Aorta (tissue), 5 donors: ENCODE measurements at places on chromosomes 2 and 18. TPM values are rescaled to one million over a fixed set of nuclear protein-coding genes. Genes with fewer than 3 reads are reported as not detected.

GRCh38 chr18:24543795-24544498 is 83.5 kb downstream of the HRH4 start:
- no peak for DNase-seq

DNA sequence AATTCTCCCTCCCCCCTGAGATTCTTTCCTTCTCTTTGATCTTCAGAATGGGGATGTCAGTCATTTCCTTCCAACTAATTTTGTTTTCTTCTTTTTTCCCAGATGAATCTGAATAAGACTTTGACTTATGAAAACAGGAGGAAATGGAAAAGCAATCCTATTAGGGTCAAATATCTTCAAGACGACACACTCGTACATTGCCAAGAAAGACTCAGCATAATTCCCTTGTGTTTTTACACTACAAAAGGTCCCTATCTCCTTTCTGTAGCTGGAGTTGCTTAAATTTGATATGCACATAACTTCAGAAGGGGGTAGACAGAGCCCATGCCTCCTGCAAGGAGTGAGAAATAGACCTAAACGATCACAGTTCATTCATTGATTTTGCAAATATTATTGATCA is 230.3 kb upstream of the RBBP8 start:
- no peak for DNase-seq

DNA sequence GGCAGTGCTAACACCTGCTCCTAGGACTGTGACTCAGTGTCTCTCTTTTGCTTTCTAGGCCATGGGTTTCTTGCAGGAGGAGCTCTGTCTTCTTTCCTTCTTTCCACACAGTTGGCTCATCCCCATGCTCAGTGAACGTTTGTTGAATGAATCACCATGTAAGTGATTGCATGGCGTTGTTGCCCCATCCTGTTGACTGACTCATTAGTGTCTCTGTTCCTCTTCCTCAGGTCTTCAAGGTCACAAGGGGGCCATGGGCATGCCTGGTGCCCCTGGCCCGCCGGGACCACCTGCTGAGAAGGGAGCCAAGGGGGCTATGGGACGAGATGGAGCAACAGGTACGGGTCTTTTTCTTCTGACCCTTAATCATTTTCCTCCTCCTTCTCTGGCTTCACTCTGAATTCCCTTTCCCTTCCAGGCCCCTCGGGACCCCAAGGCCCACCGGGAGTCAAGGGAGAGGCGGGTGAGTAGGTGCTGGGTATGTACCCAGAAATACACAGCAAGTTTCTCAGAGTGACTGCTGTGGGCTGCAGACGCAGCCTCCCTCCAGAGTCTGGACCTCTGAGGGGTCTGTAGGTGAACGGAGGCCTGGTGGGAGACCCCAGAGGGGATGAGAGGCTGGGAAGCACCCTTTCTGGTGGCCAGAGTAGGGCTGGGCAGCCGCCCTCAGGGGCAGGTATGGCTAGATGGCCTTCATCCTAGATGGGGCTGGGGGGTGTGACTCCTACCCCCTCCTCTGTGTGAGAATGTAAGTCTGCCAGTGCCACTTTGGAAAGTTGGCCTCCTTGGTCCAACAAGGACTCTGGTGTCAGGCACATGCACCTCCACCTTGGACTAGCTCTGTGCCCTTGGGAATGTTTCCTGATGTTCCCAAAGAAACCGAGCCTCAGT is 32.4 kb downstream of the MARCO start:
- DNase-seq, result no peak

GRCh38 chr2:191122638-191123294 is 28.0 kb downstream of the STAT4 start:
- DNase-seq, result no peak

PROM2 gene
- total RNA-seq, result 2.8 TPM

MOGAT1 gene
- total RNA-seq, result not detected

OR6B2 gene
- total RNA-seq, result not detected

- DNase-seq, result peak; percentile 74
Measured at GRCh38 chr2:236237468-236238190, 26.6 kb downstream of the ASB18 start.

DNA sequence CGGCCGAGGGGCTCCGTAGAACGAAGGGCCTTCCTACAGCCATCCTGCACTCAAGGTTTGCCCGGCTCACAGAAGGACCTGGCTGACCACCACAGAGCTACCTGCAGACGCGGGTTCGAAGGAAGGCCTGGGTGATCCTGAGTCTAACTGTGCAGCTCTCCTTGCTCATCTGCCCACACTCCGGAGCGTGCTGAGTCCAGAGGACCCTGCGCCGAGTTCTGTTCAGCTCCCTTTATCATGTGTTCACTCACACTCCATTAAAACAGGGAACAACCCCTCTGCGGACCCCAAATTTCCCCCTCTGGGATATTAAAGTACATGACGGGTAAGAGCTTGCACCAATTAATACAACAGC is 138.3 kb downstream of the PXDN start:
- DNase-seq, result peak; percentile 40

UGT1A4 gene
- total RNA-seq, result not detected

GRCh38 chr2:176852667-176853066 is 359.9 kb upstream of the HNRNPA3 start:
- DNase-seq, result no peak

DNA sequence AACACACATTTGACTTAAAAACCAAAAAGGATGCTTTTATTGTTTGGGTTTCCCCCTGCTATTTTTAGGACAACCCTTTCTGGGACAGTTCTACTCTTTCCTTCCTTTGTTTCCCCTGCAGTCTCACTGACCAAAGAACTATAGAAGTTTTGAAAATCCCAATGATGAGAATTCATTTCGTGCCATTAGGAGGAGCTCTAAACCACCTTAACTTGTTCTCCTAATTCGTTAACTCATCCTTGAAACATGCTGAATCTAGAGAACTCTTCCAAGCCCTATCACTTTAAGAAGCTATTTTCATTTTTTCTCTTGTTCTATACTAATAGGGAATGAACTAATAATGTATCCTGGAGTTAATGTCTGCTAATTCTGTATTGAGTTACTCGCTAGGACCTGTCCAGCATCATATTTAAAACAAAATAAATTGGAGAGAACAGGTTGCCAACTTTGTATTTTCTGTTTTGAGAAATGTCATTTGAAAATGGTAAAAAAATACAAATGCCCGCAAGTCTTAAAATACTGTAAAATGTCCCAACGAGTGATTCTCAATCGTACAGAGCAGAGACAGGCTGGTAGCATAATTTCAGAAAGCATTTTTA is 62.9 kb downstream of the AFTPH start:
- DNase-seq, result no peak

- no peak for DNase-seq
Measured at GRCh38 chr18:4060427-4061281, 394.5 kb downstream of the DLGAP1 start.

DNA sequence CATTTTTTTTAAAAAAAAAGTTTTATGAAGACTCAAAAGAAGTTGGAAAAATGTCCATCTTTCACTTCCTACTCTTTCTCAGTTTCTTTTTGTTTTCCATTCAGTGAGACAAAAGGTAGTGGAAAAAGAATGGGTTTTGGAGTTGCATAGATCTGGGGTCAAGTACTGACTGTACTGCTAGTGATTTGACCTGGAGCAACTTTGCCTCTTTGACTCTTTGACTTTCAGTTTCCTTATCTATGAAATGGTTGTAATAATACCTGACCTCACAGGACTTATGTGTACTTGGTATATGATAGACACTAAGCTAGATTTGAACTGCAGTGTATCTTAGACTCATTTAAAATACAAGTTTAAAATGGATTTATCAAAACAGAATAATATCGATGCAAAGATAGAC is 3.5 kb upstream of the KCNE4 start:
- DNase-seq, result no peak

MGAT4A gene
- 65.8 TPM for total RNA-seq

DNA sequence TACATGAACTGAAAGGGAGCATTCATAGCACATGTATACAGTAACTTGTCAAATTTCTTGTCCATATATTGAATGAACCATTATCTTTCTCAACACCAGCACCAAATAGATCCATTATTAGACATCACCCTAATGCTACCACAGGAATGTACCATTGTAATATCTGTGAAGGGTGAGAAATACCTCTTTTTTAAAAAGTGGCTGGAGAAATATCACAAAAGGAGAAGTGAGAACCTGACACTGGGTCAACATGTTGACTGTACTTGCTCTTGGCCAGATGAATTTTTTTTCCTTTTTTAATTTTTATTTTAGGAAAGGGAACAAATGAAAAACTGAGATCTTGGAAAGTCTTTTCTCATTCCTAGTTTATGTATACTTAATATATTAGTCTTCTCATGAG is 63.5 kb downstream of the CAVIN2 start:
- no peak for DNase-seq

LRATD1 gene
- 2.1 TPM for total RNA-seq

GRCh38 chr2:88828397-88829137 is 137.1 kb downstream of the RPIA start:
- DNase-seq, result no peak

- no peak for DNase-seq
Measured at GRCh38 chr18:8406186-8406867, 202.9 kb upstream of the RAB12 start.

DNA sequence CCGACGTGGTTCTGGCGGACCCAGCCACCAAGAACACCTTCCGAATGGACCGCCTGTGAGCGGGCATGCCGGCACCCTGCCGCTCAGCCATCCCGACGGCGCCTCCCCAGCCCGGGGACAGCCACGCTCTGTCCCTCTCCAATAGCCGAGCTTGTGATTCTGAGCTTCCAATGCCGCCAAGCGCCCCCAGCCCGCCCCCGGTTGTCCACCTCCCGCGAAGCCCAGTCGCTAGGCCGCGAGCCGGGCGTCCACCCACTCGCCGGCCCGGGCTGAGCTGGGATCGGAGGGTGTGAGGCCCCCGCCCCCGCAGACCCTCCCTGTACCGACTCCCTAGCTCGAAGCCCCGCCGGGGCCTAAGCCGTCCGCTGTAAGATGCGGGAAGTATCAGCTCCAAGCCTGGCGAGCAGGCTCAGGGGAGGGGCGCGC is 1195.1 kb upstream of the CHAC2 start:
- no peak for DNase-seq

NT5C1B gene
- total RNA-seq, result not detected

DNA sequence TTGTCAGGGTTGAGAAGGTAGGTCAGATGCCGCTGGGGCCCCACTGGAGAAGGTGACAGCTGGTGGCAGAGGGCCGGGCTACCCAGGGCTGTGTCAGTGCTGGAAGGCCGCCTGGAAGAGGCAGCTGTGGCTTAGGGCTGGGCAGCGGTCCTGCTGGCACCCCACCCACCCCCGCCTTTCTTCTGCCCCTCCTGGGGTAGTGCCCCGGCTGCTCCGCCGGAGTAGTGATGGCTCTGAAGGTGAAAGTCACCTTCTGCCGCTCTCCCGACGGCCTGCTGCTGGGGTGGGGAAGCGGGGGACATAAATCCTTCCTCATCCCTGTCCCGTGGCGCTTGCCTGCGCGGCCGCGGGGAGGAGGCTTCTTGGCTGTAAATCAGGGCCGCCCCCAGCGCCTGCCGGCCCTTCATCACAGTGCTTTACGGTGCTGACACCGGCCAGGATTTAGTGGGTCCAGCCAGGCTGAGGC is 332.2 kb downstream of the DYSF start:
- DNase-seq, result no peak
